ENCODE measurements at places on chromosomes 2 and 18.

DNA sequence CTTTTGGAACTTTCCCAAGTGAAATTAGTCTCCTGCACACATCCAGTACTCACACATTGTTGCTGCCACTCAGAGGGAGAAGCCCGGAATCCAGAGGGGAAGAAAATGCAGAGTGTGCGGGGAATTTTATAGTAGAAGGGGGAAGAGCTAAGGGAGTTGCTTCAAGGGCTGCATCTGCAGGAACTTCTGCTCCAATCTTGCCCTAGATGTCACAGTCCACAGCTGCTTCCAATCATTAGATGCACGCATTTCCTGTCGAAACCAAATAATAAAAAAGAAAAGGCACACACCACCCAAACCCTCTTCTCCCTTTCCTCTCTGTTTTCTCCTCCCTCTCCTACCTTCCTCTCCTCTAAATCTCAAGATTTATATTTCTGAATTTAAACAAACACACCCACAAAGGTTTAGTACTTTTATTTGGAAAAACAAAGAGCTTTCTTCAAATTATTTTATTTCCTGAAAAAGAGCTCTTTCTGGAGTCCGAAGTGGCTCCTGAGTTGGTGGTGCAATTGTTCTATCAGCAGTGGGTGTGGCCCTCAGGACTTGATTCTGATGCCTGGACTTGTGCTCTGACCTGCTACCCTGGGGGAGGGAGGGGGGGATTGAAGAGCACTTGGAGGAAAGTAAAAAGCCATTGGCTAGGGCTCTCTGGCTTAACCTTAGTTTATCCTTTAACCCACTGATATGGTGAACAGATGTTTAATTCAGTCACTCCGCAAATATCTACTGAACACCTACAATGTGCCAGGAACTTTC, 72.0 kb downstream of the KCNE4 start:
- no peak for DNase-seq

- DNase-seq = no peak
Observed at GRCh38 chr18:40672590-40672989, 1282.4 kb upstream of the PIK3C3 start.

GRCh38 chr2:102439065-102439695, 16.2 kb downstream of the IL18RAP start:
- no peak for DNase-seq

GRCh38 chr18:28068207-28068606, 108.7 kb downstream of the CDH2 start:
- no peak for DNase-seq

DNA sequence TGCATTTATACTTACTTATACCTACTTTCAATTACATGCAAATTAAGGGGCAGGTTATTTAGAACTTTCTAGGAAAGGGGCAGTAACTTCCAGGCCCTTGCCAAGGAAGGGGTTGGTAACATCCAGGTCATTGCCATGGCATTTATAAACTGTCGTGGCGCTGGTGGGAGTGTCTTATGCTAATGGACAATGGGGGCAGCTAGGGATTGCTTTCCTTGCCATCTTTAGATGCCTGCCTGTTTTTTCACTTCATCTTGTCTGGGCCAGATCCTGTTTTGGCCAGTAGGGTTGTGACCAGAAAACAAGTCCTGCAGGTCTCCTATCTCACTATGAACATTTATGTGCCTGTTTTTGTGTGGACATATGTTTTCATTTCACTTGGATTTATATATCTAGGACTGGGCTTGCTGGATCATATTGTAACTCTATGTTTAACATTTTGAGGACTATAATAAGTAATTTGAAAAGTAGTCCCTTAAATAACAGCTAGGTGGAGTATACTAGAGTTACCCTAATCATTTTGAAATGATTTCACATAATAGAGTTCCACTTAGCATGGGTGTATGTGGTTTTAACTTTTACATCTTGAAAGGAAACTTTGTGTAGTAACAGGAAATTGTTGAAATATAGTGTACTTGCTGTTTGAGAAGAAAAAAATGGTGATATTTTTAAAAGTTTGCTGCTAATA, 56.1 kb downstream of the LCLAT1 start:
- DNase-seq = no peak

- peak; percentile 5 for DNase-seq
Observed at GRCh38 chr2:138298120-138298814, 203.3 kb upstream of the SPOPL start.

DNA sequence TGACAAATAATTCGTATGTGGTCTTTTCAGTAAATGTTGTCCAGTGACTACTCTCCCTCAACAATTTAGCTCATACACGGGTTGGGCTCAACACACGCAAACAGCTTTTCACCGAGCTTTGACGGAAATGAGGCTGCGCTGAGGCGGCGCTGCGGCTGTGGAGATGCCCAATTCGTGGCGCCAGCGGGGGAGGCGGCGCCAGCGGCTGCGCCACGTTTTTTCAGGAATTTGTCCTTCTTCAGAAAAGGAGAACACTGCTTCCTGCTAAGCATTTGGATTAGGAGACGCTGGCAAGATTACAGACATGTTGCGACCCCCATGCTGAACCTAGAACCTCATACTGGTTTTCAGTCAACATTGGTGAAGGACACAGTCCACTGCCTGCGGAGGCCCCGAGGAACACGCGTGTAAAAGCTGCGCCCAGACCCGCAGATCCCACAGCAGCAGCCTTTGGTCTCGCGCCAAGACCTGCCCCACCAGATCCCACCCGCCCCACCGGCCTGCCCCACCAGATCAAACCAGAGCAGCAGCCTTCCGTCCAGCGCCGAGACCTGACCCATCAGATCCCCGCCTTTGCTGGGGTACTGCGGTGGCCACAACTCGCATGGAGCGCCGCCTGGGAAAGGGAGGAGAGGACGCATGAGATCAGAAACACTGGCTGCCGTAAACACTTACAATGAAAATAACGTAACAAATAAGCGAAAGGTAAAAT, 173.8 kb downstream of the TMEM18 start:
- DNase-seq = no peak

DNA sequence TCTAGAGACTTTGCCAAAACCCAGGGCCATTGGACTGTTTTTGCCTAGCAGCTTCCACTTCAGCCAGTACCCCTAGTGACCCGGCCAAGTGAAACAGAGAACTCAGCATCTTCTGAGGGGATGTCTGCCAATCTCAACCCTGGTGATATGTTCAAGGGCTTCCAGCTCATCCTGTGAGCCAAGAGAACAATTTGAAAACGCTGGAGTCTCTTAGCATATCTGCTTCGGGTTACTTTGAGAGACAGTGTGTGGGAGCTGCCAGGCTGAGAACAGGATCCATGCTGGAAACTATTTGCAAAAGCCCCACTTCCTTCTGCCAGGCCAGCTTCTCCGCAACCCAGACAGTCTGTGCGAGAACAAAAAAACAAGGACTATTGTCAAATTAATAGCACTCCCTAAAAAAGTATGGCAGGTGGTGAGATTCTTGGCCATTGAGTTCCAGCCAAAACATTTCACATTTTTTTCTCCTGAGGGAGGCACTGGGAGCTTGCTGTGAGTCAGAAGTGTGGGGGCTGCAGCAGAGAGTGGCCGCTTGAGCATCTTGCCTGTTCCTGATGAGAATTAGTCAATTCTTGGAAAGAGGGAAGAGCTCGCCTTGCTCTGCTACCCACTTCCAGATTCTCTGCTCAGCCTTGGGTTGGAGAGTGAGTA, 395.6 kb upstream of the TRIB2 start:
- no peak for DNase-seq

DNA sequence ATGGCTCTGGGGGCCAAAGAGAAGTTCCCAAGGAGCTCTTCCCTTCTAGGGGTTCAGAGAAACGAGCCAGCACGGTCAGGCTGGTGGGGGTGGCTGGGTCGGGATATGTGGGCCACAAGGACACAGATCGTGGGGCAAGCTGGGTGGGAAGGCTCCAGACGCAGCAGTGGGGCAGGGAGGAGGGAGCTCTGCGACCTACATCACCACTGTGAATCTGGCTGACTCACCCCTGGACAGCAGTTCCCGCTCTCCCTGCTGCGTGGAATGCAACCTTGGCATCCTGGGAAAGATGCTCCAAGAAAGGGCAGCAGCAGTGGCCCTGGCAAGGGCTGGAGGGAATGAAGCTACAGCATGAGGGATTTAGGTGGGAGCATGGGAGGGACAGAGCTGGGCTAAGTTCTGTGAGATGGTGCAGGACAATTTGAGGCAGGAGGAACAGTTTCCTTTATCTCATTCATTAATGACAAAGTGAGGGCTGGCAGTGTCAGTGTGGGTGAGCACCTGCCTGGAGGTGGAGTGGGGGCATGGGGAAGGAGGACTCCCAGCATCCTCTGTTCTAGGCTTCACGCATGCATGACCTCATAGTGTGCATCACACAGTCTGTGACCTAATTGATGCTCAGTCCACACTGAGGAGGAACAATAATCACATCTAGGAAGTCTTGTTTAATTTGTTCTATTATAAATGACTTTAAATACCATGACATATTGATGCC, 25.0 kb downstream of the CELF4 start:
- no peak for DNase-seq

- DNase-seq = no peak
Observed at GRCh38 chr2:225842939-225843338, 443.4 kb downstream of the NYAP2 start.

- DNase-seq = no peak
Observed at GRCh38 chr2:28185891-28186290, 206.8 kb upstream of the FOSL2 start.

DNA sequence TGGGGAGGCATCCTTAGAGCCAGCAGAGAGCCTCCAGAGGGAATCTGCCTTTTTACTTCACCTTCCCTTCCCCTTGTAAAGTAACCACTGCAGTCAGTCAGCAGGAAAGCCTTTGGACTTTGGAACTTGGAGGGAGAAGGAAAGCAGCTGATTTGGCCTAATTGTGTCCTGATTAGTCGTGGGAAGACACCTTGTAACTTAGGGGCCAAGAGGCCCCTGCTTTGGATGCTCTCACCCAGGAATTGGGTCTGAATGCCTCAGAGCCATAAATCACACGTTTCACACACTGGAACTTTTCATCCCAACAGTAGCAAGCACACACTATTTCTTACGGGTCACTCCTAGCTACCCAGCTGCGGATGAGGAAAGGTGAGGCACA, 81.0 kb upstream of the PPM1B start:
- DNase-seq = no peak

DNA sequence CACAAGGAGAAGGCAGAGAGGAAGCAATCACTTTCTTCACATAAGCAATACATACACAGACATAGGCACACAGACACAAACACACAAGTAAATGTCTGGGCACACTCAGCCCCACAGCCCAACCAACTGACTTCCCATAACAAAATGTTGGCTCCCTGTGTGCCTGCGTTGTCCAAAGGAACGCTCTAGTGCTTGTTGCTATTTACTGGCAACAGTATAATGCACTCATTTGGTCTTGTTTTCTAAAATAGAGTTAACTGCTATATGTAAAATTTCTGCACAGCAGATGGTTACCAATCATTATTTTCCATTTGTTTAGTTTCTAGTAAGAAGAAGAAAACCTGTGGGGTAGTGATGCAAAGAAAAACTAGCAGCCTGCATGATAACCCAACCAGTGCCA, 16.5 kb downstream of the FIGN start:
- no peak for DNase-seq

DNA sequence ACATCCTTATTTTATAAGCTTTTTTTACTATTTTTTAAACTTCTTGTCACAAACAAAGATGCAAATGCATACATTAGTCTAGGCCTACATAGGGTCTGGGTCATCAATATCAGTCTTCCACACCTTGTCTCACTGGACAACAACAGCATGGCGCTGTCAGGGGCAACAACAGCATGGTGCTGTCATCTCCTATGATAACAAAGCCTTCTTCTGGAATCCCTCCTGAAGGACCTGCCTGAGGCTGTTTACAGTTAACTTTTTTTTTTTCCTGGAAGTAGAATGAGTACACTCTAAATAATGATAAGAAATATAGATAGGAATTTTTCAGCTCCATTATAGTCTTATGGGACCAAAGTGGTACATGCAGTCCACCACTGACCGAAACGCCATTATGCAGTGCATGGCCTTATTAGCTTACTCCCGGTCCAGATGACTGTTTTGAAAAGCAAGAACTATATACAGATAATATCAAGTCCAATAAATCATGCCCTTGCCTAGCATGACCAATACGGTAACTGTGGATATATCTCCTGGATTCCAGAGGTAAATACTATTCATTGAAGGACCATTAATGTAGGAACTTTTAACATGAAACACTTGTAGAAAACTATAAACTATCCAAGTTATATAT, 38.4 kb downstream of the TCF4 start:
- DNase-seq = no peak

GRCh38 chr2:47269316-47270232, 114.5 kb upstream of the STPG4 start:
- no peak for DNase-seq

DNA sequence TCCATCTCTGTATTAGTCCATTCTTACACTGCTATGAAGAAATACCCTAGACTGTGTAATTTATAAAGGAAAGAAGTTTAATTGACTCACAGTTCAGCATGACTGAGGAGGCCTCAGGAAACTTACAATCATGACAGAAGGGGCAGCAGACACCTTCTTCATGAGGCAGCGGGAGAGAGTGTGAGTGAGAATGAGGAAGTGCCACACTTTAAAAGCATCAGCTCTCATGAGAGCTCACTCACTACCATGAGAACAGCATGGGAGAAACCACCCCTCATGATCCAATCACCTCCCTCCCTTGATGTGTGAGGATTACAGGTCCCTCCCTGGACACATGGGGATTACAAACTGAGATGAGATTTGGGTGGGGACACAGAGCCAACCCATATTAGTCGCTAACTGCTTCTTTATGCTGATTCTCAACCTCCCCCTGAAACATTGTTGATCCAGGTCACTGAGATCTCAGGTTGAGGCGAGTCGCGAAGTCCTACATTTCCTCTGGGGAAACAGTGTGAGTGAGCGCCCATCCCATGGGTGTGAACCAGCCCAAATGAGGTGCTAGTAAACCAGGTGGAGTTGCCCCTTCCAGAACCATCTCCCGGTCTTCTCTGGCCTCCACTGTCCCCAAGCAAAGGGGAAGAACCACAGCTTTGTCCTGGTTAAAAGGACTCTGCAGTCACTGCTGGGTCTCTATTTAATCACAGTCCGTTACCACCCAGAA, 123.8 kb downstream of the CAPN13 start:
- DNase-seq = no peak

GRCh38 chr2:167265722-167266121, 377.4 kb downstream of the XIRP2 start:
- no peak for DNase-seq

GRCh38 chr18:58535340-58536201, 93.3 kb downstream of the ALPK2 start:
- DNase-seq = peak; percentile 69

GRCh38 chr18:77210249-77210648, 39.4 kb upstream of the GALR1 start:
- DNase-seq = no peak
